Umbilical cord (tissue), 2 donors: ENCODE measurements at places on chromosomes 3 and 15.
A peak's percentile ranks its signal among the peaks of the same experiment; 100 is the strongest.

GRCh38 chr3:39150803-39151631, 2.4 kb downstream of the CSRNP1 start:
- peak; percentile 99 for DNase-seq

GRCh38 chr3:112587336-112587735, 25.5 kb downstream of the SLC35A5 start:
- no peak for DNase-seq

GRCh38 chr15:98957655-98958054, 49.9 kb downstream of the PGPEP1L start:
- no peak for DNase-seq

GRCh38 chr3:193052354-193053045, 134.8 kb upstream of the MB21D2 start:
- DNase-seq: peak; percentile 84

DNA sequence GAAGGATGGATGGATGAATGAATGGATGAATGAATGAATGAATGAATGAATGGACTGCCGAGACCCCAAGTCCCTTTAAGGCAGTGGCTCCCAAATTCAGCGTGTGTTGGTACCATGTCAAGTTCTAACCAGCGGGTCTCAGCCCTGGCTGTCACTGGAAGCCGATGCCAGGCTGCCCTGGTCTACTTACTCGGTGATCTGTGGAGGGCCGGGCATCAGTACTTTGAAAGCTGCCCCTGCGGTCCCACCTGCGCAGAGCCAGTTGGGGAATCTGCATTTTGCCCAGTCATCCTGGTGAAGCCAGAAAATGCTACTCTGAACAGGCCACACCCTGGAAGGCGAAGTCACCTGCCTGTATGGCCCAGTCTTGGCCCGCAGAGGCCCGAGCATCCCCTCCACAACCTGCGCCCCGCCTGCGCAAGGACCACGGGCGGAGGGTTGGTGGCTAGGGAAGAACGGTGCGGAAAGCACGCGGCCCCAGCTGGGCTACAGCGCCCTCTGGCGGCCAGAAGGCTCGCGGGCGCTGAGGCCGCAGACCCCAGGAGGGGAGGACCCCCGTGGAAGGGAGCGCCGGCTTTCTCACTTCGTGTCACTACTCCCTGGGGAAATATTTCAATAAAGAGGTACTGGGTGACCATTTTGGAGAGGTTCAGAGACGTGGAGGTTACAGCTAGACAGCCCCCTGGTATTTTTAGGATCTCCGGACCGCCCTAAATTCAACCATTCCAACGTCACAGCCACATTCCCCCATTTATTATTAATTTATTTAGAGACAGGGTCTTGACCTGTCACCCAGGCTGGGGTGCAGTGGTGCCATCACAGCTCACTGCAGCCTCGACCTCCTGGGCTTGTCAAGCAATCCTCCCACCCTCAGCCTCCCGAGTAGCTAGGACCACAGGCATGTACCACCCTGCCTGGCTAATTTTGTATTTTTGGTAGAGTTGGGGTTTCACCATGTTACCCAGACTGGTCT, 34.9 kb downstream of the PRKCD start:
- DNase-seq: peak; percentile 30

- no peak for DNase-seq
These were observed 9.1 kb downstream of the CLCN2 start for GRCh38 chr3:184352149-184352785.

- no peak for DNase-seq
These were observed 424.8 kb upstream of the TPM1 start for GRCh38 chr15:62617741-62618140.

GRCh38 chr3:159818399-159818798, 170.2 kb upstream of the IL12A start:
- no peak for DNase-seq

GRCh38 chr15:40469776-40470390, 901 bp upstream of the CHST14 start:
- peak; percentile 25 for DNase-seq

GRCh38 chr15:35061825-35062737, 23.0 kb downstream of the NANOGP8 start:
- DNase-seq: no peak

- no peak for DNase-seq
These were observed 368.2 kb downstream of the OCA2 start for GRCh38 chr15:27730868-27731267.

- no peak for DNase-seq
These were observed 15.7 kb downstream of the LIPC start for GRCh38 chr15:58447271-58448010.

DNA sequence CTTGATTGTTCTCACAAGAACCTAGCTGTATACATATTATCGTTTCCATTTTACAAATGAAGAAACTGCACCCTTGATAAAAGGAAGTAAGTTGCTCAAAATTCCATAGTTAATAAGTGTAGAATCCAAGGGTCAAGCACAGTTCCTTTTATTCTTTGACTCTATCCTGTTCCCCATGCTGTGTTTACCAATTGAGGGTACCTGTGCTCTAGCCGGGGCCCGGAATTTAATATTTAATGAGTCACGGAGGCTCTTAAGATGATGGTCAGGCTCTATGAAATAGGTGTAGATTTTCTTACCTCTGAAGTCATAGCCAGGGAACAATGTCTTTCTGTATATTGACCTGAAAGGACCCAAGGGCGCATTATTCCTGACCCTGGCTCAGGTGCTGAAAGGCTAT, 65.2 kb downstream of the LPP start:
- no peak for DNase-seq

DNA sequence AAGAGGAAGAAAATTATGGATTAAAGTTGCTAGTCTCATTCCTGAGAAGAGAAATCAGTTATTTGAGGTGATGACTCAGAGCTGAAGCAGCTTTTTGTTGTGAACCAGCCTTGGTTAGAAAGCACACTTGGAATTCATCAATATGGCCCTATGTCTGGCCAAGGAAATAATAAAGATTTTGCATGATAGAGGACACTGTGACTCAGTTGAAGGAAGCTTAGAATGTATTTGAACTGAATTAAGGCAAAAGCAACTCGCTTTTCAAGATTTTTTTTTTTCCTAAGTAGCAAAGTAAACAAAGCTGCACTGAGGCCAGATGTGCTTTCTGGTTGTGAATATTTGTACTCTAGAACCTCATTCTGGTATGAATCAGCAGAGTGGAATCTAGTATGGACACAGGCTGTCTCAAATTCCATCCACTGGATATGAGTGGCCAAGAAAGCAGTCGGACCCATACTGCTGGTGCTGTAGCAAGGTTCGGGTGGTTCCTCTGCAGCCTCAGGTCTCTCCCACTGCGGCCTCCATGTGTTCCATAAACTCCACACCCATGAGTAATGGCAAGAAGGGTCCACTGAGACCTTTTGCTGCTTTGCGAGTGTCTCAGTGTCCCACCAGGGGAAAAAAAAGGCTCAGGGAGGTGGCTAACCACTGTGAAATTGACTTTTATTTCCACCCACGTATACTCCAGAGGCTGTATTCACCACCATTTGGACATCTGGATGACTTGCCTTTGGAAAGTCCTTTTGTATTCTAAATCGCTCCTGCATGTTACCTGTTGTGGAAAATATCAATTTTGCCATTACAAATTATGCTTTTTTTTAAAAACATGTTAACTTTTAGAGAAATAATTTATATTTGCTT, 53.1 kb downstream of the TGFBR2 start:
- DNase-seq: no peak
